Stimulated activated CD4-positive, alpha-beta T cell treated with anti-CD3 and anti-CD28 coated beads, Interleukin-4, amount 100 ng/mL, for 1 hour (primary cell): ENCODE measurements at places on chromosomes 4 and X.

- DNase-seq: no peak
Observed at GRCh38 chr4:139655116-139655515, 10.5 kb upstream of the MGST2 start.

DNA sequence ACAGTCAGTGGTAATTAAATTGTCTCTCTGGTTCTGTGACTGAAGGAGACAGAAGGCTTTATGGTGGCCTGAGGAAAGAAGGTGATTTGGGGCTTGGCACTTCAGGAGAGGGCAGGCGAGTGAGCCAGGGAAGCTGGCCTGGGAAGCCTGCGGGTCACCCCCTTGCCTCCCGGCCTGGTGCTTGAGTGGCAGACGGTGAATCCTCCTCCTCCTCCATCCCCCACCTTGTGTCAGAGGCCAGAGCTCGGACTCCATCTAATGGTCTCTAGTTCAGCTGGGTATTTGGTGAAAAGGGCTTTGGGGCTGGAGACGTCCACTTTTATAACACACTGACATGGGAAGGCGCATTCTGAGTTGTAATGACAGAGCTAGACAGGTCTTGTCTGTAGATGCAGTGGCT, 8.7 kb downstream of the TMEM187 start:
- no peak for DNase-seq

DNA sequence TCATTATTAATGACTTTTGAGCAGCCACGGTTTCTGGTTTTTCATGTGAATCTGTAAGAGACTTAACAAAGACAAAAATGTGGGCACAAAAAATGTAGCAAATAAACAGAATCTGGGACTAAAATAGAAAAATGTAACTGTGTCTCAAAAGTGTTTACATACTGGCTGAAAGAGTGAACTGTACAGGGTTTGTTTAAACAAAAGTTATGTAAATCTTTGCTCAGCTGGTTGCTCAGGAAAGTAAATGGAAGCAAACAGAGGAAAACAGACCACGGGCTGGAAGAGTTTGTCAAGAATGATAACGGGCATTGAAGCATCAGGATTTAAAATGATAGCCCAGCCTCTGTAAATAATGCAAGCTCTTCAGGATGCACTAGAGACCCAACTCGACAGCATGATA, 921.8 kb upstream of the FTHL17 start:
- DNase-seq: no peak

DNA sequence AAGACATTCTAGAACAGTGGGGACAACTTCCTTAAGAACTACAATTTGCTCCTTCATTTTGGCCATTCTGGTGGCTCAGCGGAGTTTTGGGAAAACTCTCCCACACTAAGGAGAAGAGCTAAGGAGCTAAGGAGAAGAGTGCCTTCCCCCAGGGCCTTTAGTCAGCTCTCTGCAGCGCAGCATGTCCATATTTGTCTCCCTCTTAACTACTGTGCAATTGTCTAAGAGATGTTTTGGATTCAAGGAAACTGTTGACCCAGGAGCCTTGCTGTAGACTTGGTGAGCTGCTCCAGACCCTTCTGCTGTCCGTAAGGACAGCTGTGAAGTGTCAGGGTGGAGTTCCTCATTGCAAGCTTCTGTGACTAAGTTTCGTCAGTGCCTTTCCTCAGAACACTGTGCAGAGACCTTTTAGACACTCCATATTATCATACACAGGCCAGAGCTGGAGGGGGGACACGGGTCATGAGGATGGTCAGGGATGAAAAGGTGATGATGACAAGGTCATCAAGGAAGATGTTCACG, 179.0 kb downstream of the NHS start:
- no peak for DNase-seq

GRCh38 chrX:3526071-3526470, 179.6 kb upstream of the MXRA5 start:
- DNase-seq: no peak
